Upper lobe of right lung (tissue), 1 donor: ENCODE measurements at places on chromosomes 4 and X. TPM values are rescaled to one million over a fixed set of nuclear protein-coding genes. Genes with fewer than 3 reads are reported as not detected.

The MOB1B gene
- total RNA-seq = 34.2 TPM

DNA sequence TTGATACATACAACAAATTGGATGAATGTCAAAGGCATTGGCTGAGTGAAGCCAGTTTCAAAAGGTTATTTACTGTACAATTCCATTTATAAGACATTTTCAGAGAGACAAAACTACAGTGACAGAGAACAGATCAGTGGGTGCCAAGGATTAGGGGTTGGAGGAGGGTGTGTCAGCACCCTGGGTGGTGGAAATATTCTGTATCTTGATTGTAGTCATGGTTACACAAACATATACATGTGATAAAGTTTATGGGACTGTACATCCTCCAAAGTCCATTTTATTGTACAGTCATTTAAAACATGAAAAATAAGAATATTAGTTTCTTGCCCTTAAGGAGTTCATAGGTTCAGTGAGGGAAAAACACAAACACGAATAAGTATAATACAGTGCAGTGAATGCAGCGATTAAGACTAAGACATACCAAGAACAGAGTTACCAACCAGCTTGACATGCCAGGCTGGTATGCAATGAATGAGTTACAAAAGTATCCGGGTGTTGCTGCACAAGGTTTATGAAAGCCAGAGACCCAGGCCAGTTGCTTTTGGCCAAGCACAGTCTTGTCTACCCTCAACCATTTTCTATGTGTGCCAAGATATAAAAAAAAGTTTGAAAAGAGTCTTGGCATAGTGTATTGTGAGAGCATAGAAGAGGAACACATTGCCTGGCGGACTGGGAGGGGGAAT lies 123.6 kb downstream of the MSL3 start:
- no peak overlapping the region for H3K4me3 ChIP-seq
- H3K27me3 ChIP-seq = no peaks in the 10 kb centered on the region
- H3K4me1 ChIP-seq = no peaks in the 10 kb centered on the region
- DNase-seq = no peak
- no peak overlapping the region for H3K27ac ChIP-seq
- no peaks in the 10 kb centered on the region for H3K36me3 ChIP-seq

The INTU gene
- 11.4 TPM for total RNA-seq

The XAGE1A gene
- 0.75 TPM for total RNA-seq

- no peak overlapping the region for H3K27ac ChIP-seq
- H3K4me3 ChIP-seq = no peak overlapping the region
- no peaks in the 10 kb centered on the region for H3K4me1 ChIP-seq
- no peaks in the 10 kb centered on the region for H3K36me3 ChIP-seq
Observed at GRCh38 chr4:117370944-117371668, 285.7 kb upstream of the TRAM1L1 start.

GRCh38 chrX:133188631-133189030 lies 29.5 kb downstream of the TFDP3 start:
- no peaks in the 10 kb centered on the region for H3K4me1 ChIP-seq
- no peaks in the 10 kb centered on the region for H3K36me3 ChIP-seq
- no peaks in the 10 kb centered on the region for H3K27me3 ChIP-seq
- no peak overlapping the region for H3K4me3 ChIP-seq

GRCh38 chrX:33465137-33465536 lies 253.8 kb upstream of the DMD start:
- no peak overlapping the region for H3K27ac ChIP-seq
- DNase-seq = no peak
- H3K27me3 ChIP-seq = no peaks in the 10 kb centered on the region
- H3K4me3 ChIP-seq = no peak overlapping the region
- no peaks in the 10 kb centered on the region for H3K36me3 ChIP-seq

DNA sequence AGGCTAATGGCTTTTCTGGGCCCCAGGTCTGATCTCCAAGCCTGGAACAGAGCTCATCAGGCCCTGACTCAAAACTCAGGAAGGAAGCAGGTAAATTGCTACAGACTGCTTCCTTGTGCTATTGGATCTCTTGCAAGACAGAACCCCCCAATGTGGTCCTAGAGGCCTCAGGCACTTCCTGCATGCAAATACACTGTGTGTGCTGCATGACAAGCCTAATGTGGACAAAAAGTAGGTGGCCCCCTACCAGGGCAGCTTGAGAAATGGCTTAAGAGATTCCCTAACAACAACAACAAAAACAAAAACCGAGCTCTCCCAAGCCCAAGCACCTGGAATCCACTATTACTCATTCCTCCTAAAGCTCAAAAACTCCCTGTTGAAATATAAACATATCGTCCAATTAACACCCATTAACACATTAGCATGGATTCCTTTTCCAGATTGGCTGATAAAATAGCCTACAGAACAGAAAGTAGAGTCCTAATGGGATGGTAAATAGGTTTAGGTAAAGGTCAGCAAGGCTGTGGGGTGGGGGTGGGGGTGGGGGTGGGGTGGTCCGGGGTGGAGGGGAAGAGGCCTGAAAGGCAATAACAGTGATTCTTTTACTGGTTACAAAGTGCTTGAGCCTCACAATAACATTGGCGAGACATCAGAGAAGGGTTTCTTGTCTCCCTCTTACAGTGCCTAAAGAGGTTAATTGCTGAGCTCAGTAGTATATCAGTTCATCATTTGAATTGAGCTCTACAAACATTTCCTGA lies 24.1 kb upstream of the FGF16 start:
- no peak overlapping the region for H3K27ac ChIP-seq
- no peak for DNase-seq
- no peaks in the 10 kb centered on the region for H3K36me3 ChIP-seq
